ENCODE measurements at places on chromosomes 13 and 19. TPM values are rescaled to one million over a fixed set of nuclear protein-coding genes. Genes with fewer than 3 reads are reported as not detected.

PTPRH gene
- polyA plus RNA-seq: 0.10 TPM

TGDS gene
- 7.3 TPM for polyA plus RNA-seq

C19orf67 gene
- polyA plus RNA-seq: not detected

GIPC3 gene
- 1.9 TPM for polyA plus RNA-seq

DNA sequence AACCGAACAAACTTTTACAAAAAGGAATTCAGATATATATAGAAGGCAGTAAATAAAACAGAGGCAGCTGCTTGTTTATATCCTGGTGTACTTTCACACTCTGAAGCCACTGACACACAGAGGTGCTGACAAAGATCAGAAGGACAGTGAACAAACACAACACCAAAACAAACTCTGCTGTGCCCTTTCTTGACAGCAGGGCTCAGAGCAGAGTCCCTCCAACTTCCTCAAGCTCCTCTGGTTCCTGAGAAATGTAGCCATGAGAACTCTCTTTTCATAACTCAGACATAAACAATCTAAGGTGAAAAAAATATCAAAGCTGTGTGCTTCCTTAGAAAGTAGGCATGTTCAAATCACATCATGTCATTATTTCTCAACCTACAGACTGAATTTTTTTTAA lies 1052.8 kb upstream of the SPRY2 start:
- H3K27ac ChIP-seq: no peak overlapping the region
- no peak overlapping the region for H3K4me3 ChIP-seq
- no peak for DNase-seq
- H3K27me3 ChIP-seq: no peaks in the 10 kb centered on the region

DNA sequence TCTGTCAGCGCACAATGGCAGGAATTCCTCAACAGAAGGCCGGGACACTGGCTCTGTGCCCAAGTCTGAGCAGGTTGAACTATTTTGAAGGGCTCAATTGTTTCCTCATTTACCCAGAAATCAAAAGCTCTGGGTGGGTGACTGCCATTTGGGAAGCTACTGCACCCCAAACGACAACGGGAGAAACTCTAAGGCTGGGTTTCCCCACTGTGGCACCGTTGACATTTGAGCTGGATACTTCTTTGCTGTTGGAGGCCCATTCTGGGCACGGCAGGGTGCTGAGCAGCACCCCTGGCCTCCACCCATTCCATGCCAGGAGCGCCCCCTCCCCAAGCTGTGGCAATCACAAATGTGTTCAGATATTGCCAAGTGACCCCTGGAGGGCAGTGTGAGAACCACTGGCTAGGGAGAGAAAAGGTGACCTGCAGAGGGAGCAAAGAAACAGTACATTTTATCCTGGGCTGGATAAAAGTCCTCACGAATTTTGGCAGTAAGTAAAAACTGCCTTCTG lies 62.5 kb downstream of the RFX2 start:
- peaks cover 3% of the 10 kb centered on the region for H3K36me3 ChIP-seq
- H3K4me3 ChIP-seq: no peak overlapping the region
- DNase-seq: peak; percentile 67
- no peaks in the 10 kb centered on the region for H3K27me3 ChIP-seq
- peaks cover 4% of the 10 kb centered on the region for H3K4me1 ChIP-seq

DNA sequence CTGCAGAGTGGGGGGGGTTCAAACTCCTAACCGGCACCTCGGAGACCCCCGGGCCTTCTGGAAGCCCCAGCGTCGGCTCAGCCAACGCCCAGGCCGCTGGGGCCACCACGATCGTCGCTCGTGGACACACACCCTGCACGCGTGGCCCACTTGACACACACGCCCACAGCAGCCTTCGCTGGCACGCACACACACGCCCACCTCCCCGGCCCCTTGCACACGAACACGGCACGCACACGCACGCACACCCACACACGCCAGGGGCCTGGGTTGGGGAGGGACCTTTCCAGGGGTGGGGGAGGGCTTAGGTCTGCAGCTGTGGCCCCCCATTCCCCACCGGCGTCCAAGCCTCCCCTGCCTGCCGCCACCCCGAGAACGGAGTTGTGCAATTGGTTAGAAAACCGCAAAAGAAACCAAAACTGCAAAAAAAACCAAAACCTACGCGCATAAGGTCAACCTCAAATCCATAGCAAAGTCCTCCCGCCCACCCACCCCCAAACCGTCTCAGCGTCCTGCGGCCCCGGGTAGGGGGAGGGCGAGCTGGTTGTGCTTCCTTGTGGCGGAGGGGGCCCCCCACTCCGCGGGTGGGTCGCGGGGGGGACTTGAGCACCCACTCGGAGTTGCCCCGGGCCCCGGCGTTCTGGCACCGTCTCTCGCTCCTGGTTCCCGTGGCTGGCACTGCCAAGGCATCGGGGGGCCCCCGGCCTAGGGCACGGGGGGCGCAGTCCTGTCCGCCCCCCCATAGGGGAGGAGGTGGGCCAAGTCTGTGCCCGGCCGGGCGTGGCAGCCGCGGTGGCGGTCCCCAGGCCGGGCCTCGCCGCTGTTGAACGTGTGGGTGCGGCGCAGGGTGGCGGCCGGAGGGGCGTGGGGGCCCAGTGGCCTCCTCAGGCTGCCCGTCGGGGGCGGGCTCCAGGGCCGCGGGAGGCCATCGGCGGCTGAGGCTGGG lies 3.3 kb upstream of the LRG1 start:
- no peak overlapping the region for H3K27ac ChIP-seq
- H3K4me1 ChIP-seq: peaks cover 8% of the 10 kb centered on the region
- no peak overlapping the region for H3K4me3 ChIP-seq
- H3K27me3 ChIP-seq: no peaks in the 10 kb centered on the region
- no peak for DNase-seq

- peaks cover 46% of the 10 kb centered on the region for H3K4me1 ChIP-seq
- no peaks in the 10 kb centered on the region for H3K36me3 ChIP-seq
- no peak overlapping the region for H3K4me3 ChIP-seq
These were observed 77.7 kb downstream of the COL4A1 start for GRCh38 chr13:110228936-110229904.

GRCh38 chr13:96091164-96092117 lies 1.5 kb downstream of the HS6ST3 start:
- peaks cover 27% of the 10 kb centered on the region for H3K4me1 ChIP-seq
- H3K4me3 ChIP-seq: peak overlapping the region; percentile 42
- H3K27ac ChIP-seq: no peak overlapping the region

All from endothelial cell of umbilical vein (primary cell).